ENCODE measurements at places on chromosomes 3 and 15.
A peak's percentile ranks its signal among the peaks of the same experiment; 100 is the strongest.

GRCh38 chr3:62277986-62278385 is 95.4 kb downstream of the FEZF2 start:
- no peak for DNase-seq

GRCh38 chr3:197202694-197203093 is 95.7 kb downstream of the DLG1 start:
- DNase-seq = no peak

DNA sequence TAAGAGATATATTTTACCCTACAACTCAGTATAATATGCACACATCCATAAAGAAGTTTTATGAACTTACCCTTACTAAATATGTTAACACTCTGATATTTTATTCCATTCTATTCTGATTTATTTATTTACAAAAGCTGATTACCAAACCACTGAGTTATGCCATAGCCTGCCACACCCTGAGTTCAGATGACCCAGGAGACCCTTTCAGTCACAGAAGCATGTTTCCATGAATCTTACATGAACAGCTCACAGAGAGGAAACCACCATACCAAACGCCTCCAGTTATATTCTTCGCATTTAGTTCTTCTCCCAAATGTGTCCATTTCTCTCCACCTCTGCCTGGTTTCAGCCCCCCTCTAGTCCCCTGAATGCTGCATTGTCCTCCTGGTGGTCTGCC is 103.5 kb downstream of the SEMA5B start:
- no peak for DNase-seq

- DNase-seq = no peak
These were observed 16.5 kb upstream of the CYP11A1 start for GRCh38 chr15:74383695-74384565.

DNA sequence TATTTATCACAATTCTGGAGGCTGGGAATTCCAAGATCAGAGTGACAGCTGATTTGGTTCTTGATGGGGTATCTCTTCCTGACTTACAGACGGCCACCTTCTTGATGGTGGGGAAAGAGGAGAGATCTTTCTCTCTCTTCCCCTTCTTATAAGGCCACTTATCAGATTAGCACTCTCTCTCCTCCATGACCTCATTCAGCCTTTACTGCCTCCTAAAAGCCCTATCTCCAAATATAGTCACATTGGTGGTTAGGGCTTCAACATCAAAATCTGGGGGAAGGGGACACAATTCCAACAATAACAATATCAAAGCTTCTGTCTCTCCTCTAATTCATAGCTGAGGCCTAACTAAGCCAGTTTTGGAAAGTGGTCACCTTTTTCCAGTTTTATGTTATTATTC is 91.7 kb upstream of the MBNL1 start:
- no peak for DNase-seq

GRCh38 chr3:10602769-10603768 is 97.7 kb upstream of the ATP2B2 start:
- DNase-seq = no peak

DNA sequence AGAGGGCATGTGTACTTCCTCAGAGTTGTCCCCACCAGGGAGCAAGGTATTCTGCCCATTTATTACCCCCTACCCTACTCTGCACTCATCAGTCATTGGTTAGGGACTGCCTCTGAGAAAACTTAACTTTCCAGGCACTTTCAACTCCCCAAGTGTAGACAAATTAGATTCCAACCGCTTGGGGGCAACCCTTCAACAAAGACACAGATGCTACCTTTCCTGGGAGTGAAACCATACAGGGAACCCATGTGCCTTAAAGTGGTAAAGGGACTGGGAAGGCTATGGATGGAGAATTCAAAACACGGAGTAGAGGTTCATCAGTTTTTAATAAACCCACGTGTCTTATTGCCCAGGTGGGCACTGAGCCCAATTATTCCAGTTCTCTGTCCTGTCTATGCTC is 19.4 kb upstream of the UBE2E2 start:
- no peak for DNase-seq

DNA sequence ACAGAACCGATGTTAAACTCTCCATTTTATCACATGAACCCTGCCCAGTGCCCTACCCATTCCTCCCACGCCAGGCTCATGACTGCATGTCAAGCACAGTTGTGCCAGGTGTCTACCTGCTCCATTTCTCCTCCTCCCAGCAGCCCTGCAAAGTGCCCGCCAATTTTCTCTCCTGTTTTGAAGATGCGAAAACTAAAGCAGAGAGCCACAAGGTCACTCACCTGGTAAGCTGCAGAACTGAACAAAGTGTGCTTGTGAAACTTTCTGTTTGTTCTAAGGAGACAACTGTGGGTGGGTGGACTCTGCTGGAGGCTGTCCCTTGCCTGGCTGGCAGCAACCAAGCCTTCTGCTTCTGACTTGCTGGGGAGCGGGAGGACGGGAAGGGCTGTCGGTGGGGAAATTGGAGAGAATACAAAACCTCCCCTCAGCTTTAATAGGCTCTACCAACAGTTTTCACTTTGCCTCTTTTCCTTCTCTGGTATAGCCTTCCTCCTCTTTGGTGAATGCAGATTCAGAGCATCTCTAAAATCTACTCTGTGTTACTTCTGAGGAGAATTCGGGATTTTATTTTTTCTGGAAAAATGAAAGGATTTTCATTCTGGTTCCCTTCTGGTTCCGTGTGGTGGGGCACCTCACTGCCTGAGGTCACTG is 23.0 kb downstream of the LIMD1 start:
- no peak for DNase-seq

DNA sequence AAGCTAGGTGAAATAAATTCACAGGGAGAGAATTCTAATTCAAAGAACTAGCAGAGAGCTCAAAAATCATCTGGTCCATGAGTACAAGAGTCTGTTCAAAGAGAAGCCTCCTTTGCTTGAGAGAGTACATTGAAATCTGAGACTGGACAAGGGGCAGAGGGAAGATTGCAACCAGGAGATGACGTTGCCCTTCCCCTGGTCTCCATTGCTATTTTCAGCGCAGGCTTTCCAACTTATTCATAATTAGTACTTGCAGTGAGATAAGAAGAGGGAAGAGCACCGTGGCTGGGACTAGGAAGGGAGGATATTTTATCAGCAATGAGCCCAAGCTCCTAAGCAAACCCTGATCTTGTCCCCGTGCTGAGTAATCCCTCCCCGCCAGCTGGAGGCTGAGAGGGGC is 251.8 kb upstream of the RORA start:
- no peak for DNase-seq

GRCh38 chr3:177976866-177977265 is 559.4 kb upstream of the KCNMB2 start:
- DNase-seq = no peak

DNA sequence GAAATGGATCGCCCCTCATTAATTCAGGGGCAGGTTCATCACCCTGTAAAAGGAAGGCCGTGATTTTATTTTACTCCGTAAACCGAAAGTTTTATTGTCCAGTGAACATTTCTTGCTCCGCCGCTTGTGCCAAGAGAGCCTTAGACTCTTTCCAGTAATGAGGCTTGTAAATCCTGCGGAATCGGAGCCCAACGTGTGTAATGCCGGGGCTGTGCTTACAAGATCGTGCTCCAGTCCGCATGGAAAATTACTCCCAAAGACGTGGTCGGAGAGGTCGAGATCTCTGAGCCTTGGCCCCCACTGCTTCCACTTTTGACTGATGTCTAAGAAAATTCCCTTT is 649 bp upstream of the PLOD2 start:
- no peak for DNase-seq

- DNase-seq = no peak
These were observed 101.3 kb downstream of the DPH6 start for GRCh38 chr15:35444557-35445204.

- DNase-seq = no peak
These were observed 138.5 kb upstream of the ARPP21 start for GRCh38 chr3:35500641-35501350.

- DNase-seq = no peak
These were observed 115.8 kb downstream of the FBXL22 start for GRCh38 chr15:63712828-63713520.

GRCh38 chr15:57138349-57138788 is 219.9 kb downstream of the TCF12 start:
- peak; percentile 1 for DNase-seq

- no peak for DNase-seq
These were observed 111.6 kb downstream of the KBTBD8 start for GRCh38 chr3:67109651-67110204.

DNA sequence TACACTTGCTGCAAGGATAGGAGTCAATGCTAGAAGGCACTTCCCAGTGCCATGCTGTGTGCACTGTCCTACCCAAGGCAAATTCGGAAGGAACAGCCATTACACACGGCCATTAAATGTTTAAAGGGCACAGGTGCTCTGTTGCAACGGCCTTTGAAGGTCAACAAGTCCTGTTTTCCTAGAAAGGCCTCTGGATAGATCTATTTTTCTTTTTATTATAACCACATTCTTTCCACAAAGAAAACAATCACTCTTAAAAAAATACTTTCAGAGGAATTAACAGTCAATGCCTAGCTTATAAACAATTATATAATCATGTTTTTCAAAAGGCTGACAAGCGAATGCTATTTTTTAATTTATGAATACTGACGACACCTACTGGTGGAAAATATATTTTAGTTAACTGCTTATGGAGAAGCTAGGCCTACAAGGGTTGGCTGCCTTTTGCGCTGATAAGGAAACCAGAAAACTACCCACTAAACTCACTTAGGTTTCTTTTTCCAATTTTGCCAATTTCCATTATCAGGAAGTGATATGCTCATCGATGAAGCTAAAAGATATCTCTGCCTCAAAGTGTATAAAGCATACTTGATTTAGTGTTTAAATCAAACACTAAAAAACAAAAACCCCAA is 2.4 kb downstream of the ARHGEF3 start:
- no peak for DNase-seq

- DNase-seq = no peak
These were observed 18.6 kb upstream of the ETV5 start for GRCh38 chr3:186127463-186127862.

- DNase-seq = no peak
These were observed 15.2 kb downstream of the TRNT1 start for GRCh38 chr3:3141939-3142338.

GRCh38 chr3:86890741-86891396 is 100.1 kb downstream of the VGLL3 start:
- no peak for DNase-seq

GRCh38 chr3:101414121-101414520 is 93.7 kb upstream of the IMPG2 start:
- DNase-seq = no peak

DNA sequence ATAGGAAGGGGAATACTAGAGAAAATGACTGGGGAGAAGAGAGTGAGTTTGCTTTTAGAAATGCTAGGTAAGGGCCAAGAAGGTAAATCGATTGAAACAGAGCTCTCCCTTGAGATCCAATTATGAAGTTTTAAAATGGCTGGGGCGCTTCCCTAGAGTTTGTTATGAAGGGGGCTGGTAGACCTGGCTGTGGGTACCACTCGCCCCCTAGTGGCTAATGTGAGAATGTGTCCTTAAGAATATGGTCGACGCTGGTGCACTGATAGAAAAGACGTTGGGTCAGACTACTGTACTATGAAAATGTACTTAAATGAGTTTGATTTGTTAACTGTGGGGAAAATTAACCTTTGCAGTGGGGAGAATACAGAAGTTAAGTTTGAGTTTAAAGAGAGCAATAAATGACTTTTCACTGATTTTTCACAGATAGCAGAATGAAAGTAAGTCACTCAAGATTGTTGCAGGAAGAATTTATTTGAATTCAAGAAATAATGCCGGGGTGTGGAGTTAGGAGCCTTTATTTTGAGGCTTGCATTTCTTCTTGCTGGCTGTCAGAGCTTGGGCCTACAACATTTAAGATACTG is 9.2 kb downstream of the TMPRSS7 start:
- DNase-seq = peak; percentile 94

GRCh38 chr3:174859756-174860155 is 622 bp downstream of the NAALADL2 start:
- DNase-seq = no peak

- DNase-seq = no peak
These were observed 42.9 kb downstream of the ATP13A3 start for GRCh38 chr3:194443901-194444300.

- DNase-seq = no peak
These were observed 57.8 kb upstream of the C15orf39 start for GRCh38 chr15:75143738-75144334.

DNA sequence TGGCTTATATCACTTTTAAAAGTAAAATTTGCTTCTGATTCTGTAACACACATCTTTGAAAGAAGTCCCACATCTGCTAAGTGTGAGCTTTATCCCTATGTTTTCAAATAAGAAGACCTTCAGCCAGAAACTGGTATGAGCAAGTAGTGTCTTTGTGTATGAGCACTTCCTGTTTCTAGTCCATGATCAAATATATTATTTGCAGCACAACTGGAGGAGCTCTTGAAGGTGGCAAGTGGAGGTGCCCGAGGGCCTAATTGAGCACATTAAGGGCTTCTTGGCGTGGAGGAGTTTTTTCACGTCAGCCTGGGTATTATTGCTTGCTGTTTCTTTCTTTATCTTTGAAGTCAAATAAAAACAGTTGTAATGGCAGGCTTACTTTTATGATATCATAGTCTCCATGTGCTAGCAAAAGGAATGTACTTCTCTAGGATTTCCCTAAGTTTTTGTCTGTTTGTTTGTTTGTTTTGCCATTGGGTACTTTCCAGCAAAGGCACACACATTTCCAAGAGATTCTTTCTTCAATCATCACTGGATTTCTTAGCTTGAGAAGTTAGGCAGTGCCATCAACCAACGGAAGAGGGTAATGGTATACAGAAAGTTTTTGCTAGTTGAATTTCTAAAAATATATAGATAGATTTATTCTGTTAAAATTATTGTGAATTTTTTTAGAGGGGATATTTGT is 68.1 kb downstream of the MEIS2 start:
- DNase-seq = no peak

DNA sequence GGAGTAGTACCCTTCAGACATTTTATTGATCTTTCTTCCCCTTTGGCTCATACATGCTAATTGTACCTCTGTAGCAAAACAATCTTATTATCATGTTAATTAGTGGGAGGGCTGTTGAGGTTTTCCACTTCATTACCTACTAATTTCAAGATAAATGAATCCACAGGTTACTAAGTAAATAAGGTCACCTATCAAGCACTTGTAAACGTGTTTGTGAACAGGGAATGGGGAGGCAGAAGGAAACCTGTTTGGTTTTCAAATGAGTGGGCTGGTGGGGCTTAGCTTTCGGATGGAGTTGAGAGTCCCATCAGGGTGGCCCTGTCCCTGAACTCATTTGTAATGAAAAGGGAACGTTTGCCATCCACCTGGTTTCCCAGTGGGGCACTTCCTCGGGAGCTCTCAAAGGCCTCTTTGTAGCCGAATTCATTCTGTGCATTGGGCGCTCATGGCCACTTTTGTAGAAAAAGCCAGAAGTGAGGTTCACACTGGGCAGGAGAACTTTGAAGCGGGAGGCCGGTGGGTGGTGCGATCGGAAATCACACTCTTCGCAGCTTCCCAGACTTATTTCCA is 419.8 kb upstream of the NR2F2 start:
- no peak for DNase-seq

- DNase-seq = no peak
These were observed 10.1 kb upstream of the CHCHD6 start for GRCh38 chr3:126693921-126694320.

- DNase-seq = no peak
These were observed 176.8 kb upstream of the EPHA3 start for GRCh38 chr3:88930611-88931010.
